ENCODE measurements at places on chromosomes 12 and 14. TPM values are rescaled to one million over a fixed set of nuclear protein-coding genes. Genes with fewer than 3 reads are reported as not detected.
A peak's percentile ranks its signal among the peaks of the same experiment; 100 is the strongest.

Gene WSCD2
- not detected for total RNA-seq

DNA sequence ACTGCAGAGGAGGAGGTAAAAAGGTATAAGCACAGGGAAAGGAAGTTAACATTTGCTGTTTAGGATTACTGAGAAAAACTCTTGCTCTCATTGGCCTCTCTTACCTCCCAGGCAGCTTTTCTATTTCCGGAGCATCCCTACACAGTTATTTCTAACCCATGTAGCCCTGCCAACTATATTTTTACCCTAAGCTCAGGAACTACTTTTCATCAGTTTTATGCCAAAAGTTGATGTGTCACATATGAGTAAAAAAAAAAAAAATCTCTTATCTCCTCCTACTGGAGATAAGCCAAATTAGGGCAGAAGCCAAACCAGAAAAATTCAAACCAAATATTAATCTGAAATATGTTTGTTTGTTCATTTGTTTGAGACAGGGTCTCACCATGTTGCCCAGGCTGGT lies 34.4 kb upstream of the PSMA6 start:
- no peak for DNase-seq

- no peak for DNase-seq
Observed at GRCh38 chr14:55724736-55725135, 144.7 kb downstream of the KTN1 start.

- no peak for DNase-seq
Observed at GRCh38 chr12:64466178-64466577, 14.3 kb downstream of the TBK1 start.

Gene PCBP2
- total RNA-seq: 786 TPM

DNA sequence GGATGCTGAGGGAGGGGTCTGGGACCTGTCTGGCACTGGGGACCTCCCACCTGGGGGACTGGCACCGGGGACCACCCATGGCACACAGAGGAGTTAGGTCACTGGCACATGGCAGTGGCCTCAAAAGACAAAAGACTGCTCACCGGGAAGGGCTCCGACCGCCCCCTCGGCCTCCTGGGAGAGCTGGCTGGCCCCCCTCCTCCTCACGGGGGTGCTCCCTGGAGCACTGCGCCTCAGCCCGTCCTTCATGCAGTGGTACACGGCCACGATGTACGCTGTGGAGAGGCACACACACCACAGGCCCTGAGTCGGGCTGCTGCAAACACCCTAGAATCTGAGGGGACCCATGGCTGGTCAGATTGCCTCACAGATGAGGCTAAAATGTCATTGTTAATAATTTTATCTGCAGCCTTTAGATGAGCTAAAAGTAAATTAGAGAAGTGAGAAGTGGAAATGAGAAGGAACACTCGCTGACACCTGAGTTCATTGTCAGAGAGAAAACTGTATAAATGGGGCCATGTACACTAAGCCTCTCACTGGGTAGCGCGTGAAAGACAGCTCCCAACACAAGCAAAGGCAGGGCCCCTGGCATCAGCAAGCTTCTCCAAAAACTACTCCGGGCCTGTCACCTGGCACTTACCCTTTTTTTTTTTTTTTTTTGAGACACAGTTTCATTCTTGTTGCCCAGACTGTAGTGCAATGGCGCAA lies 14.1 kb downstream of the P2RX2 start:
- no peak for DNase-seq

- DNase-seq: no peak
Observed at GRCh38 chr14:72614891-72615415, 278.9 kb downstream of the DPF3 start.

- DNase-seq: peak; percentile 34
Observed at GRCh38 chr14:23435543-23436326, at the start of gene MYH7. Gene MYH7, minus strand, starts transcription at chr14:23435660. Its CDS starts 1,928 bp downstream, at chr14:23433732.

DNA sequence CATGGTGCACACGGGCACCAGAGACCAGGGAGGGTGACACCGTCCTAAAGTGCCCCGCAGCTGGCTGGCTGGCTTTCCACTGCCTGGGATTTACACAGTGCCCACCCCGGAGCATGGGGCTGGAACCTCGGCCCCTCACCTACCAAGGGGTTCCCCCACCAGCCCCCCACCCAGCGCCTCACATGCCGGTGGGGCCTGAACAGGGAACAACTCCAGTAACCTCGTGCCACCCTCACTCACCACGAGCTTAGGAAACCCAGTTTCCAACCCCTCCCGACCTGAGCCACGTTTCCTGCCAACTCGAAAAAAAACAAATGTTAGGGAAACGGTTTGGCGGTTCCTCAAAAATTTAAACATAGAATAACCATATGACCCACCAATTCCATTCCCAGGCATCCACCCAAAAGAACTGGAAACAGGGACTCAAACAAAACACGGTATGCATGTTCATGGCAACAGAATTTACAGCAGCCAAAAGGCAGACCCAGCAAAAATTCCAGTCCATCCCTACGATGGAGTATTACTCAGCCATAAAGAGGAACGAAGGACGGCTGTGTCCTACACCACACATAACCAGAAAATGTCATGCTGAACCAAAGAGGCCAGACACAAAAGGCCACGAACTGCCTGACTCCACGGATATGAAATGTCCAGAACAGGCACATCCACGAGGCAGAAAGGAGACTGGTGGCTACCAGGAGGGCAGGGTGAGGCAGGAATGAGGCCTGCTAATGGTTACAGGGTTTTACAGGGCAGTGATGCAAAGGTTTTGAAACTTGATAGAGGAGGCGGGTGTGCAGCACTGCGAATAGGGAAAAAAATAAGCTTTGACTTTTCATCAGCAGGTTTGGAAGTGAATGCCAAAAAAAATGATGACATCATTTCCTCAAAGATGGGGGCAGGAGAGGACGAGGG lies 68.9 kb downstream of the NCOR2 start:
- DNase-seq: no peak

Gene TPH2
- total RNA-seq: not detected

Gene PLCZ1
- not detected for total RNA-seq

Gene ASPG
- not detected for total RNA-seq

Gene CELA1
- not detected for total RNA-seq

- no peak for DNase-seq
Observed at GRCh38 chr14:100824091-100824551, 1.8 kb upstream of the MEG3 start.

GRCh38 chr12:23722655-23723054 lies 226.8 kb downstream of the SOX5 start:
- no peak for DNase-seq

DNA sequence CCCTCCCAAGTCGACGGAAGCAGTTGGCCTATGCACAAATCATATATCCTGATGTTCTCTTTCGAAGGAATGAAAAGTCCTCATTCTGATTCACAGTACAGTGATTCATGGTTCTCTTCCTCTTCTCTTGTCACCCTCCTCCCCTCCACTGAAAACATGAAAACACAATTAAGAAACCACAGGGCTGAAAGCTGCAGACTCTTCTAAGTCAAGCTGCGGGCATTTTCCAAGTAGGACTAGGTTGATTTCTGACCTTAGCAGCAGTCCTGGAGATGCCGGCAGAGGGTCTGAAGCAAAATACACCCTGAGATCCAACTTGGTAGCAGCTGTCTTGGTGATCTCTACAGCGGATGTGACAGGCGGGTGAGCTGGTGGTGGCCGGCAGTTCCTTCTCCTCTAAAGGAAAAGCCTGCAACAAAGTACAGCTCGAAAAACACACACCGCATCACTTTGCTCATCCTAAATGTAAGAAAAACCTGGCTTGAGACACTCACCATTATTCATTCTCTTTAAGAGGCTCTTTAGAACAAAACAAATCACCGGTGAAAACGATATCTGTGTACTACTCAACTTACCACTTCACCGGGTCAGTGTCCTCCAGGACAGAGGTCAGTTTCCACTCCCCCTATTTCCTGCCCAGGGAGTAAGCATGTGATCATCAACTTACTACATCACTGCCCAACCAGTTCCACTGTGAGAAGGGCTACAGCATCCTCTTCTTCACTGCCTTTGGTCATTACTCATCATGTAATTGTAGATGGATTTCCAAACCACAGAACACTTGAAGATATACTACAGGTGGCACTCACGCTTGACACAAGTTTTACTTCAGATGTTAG lies 6.0 kb downstream of the TMCC3 start:
- no peak for DNase-seq

DNA sequence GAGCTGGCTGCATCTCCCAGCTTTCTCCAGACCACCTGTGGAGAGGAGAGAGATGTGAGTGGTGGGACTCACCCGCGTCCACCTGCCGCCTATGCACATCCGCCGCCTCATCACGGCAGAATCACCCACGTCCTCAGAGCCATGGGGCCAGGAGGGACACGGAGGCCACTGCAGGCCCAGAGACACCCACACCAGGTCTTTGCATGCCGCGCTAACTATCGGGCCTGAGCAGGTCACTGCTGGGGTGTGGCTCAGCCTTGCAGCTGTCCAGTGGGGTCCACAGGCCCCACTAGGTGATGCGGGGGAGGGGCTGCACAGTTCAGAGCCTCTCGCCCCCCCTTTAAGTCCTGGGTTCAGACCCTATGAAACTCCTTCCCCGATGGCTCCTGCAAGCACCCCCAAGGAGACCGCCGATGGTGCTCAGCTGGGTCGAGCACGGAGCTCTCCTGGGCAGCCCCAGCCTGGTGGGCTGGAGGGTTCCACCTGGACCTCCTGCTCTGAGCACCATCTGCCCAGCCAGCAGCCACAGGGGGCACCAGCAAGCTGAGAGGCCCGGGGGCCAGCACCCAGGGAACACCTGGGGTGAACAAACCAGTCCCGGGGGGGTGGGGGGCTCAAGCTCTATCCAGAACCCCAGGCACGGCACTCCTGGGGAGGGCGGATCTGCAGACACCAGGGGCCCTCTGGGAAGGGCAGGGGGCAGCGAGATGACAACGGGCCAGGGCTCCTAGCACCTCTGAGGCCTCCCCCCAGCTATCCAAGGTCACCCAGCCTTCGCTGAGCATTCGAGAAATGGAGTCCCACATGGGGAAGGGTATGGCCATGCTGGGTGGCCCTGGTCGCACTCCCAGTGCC lies 34.3 kb downstream of the CCNK start:
- no peak for DNase-seq

Gene NANOG
- total RNA-seq: not detected

DNA sequence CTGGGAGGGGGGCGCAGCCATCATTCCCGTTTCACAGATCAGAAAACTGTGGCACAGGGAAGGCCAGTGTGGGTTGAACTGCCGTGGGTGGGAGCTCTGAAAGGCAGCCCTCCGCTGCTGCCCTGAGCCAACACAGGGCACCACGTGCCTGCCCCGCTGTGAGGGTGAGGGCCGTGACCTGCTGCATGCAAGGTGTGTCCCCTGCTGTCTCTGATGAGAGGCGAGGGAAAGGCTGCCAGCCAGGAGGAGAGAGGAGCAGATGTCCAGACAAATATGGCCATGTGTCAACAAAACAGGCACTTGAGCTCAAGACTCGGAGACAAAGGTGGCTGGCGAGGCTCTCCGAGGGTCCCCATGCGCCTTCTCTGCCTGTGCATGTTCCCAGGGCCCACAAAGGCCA lies 108.8 kb downstream of the RBM19 start:
- no peak for DNase-seq

Gene HOXC9
- total RNA-seq: not detected

DNA sequence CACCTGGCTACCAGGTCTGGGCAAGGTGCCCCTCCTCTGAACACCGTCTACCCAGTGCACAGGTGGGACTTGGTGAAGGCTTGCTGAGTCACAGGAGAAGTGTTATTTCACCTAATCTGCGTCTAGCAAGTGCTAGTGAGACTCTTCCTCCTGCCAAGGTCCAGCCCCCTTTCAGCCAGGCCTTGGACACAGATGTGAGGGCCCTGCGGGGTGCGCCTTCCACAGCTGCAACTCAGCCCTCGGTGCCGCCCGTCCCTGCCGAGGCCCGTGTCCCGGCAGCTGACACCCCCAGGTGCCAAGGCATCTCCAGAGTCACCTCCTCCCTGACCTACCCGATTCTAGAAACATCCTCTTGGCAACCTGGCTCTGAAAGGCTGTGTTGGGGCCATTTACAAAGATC lies 55.1 kb downstream of the PRIMA1 start:
- no peak for DNase-seq
